ENCODE measurements at places on chromosomes 1 and 21. TPM values are rescaled to one million over a fixed set of nuclear protein-coding genes. Genes with fewer than 3 reads are reported as not detected.
A peak's percentile ranks its signal among the peaks of the same experiment; 100 is the strongest.

GRCh38 chr1:19360432-19360831 lies 48.3 kb downstream of the SLC66A1 start:
- no peaks in the 10 kb centered on the region for H3K27me3 ChIP-seq
- H3K36me3 ChIP-seq, result peaks cover 9% of the 10 kb centered on the region

AKT3 gene
- total RNA-seq, result 86.5 TPM

CELA2A gene
- not detected for total RNA-seq

- peaks cover 28% of the 10 kb centered on the region for H3K36me3 ChIP-seq
- H3K27ac ChIP-seq, result no peak overlapping the region
- no peak overlapping the region for H3K4me3 ChIP-seq
- no peak for DNase-seq
- H3K27me3 ChIP-seq, result no peaks in the 10 kb centered on the region
- H3K4me1 ChIP-seq, result no peaks in the 10 kb centered on the region
Measured at GRCh38 chr1:186420923-186421322, 40.0 kb downstream of the PDC start.

TBX15 gene
- total RNA-seq, result not detected

PLCH2 gene
- total RNA-seq, result 16.4 TPM

DNA sequence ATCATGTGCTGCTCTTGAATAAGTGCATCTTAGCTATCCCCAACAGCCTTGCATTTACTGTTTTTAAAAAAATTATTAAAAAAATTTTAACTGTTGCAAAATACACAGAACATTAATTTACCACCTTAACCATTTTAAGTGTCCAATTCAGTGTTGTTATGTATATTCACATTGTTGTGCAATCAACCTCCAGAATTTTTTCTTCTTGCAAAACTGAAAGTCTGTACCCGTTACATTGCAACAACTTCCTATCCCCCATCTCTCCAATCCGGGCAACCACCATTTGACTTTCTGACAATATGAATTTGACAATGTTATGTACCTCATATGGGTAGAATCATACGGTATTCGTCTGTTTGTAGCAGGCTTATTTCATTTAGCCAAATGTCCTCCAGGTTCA lies 83.1 kb downstream of the FMN2 start:
- DNase-seq, result no peak
- no peak overlapping the region for H3K27ac ChIP-seq
- H3K4me3 ChIP-seq, result no peak overlapping the region
- no peaks in the 10 kb centered on the region for H3K36me3 ChIP-seq

- H3K4me1 ChIP-seq, result peaks cover 78% of the 10 kb centered on the region
- no peaks in the 10 kb centered on the region for H3K27me3 ChIP-seq
Measured at GRCh38 chr1:84164161-84164560, 20.1 kb downstream of the PRKACB start.

- no peak for DNase-seq
- no peaks in the 10 kb centered on the region for H3K36me3 ChIP-seq
- no peak overlapping the region for H3K4me3 ChIP-seq
- H3K4me1 ChIP-seq, result no peaks in the 10 kb centered on the region
Measured at GRCh38 chr1:216119600-216119999, 303.6 kb downstream of the USH2A start.

DNA sequence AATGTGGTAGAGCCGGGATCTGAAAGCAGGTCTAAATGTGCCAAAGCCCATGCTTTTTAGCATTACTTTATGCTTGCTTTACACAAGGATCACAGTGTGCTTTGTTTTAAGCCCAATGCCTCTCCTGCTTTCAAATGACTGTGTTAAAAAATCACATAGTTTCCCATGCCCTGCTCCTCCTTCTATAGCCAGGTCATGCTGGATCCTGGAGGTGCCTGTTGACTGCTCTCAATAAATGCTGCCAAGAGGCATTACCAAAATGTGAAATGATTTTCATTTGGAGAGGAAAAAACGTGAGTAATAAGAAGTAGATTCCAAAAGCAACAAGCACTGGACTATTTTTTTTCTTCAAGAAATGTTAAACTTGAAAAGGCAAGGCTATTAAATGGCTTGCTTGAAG lies 420.7 kb upstream of the USP24 start:
- no peak for DNase-seq
- peaks cover 5% of the 10 kb centered on the region for H3K27me3 ChIP-seq
- H3K4me1 ChIP-seq, result peaks cover 2% of the 10 kb centered on the region
- H3K36me3 ChIP-seq, result no peaks in the 10 kb centered on the region
- no peak overlapping the region for H3K27ac ChIP-seq

GRCh38 chr1:185535621-185536020 lies 198.6 kb upstream of the HMCN1 start:
- no peak for DNase-seq
- H3K4me3 ChIP-seq, result no peak overlapping the region
- no peaks in the 10 kb centered on the region for H3K36me3 ChIP-seq
- no peaks in the 10 kb centered on the region for H3K27me3 ChIP-seq
- H3K27ac ChIP-seq, result no peak overlapping the region

GRCh38 chr1:2049718-2050431 lies at the start of gene PRKCZ:
PRKCZ (plus strand) TSS chr1:2050411; CDS start chr1:2050631, 220 bp downstream.
- peak; percentile 90 for DNase-seq
- H3K27ac ChIP-seq, result peak within 1 kb of the TSS; percentile 31
- H3K36me3 ChIP-seq, result no peaks in the 10 kb centered on the region
- peaks cover 3% of the 10 kb centered on the region for H3K27me3 ChIP-seq
- peak within 1 kb of the TSS; percentile 80 for H3K4me3 ChIP-seq

DNA sequence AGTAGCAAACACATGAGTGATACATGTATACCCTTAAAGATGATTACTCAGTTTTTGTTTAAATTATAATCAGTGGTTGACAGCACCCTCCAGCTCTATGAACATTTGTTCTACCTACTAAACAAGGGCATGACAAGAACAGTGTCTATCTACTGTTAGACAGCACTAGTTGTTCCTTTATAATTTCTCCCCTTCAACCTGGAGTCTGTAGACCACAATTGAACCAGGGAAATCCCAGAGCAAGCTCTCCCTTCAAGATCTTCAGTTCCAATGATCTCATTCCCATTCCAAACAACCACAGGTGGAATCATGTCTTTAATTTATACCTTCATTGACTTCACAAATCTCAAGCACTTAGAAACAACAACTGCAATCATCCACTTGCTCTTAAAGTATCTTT lies 216.1 kb downstream of the HHIPL2 start:
- H3K36me3 ChIP-seq, result no peaks in the 10 kb centered on the region
- H3K4me3 ChIP-seq, result no peak overlapping the region
- DNase-seq, result no peak
- no peaks in the 10 kb centered on the region for H3K27me3 ChIP-seq
- no peak overlapping the region for H3K27ac ChIP-seq
- no peaks in the 10 kb centered on the region for H3K4me1 ChIP-seq

- peaks cover 14% of the 10 kb centered on the region for H3K4me1 ChIP-seq
- H3K36me3 ChIP-seq, result peaks cover 5% of the 10 kb centered on the region
- DNase-seq, result peak; percentile 15
- H3K4me3 ChIP-seq, result no peak overlapping the region
- H3K27me3 ChIP-seq, result no peaks in the 10 kb centered on the region
- H3K27ac ChIP-seq, result no peak overlapping the region
Measured at GRCh38 chr1:165631342-165632151, 513 bp downstream of the MGST3 start.

- DNase-seq, result no peak
- H3K27me3 ChIP-seq, result no peaks in the 10 kb centered on the region
- peaks cover 10% of the 10 kb centered on the region for H3K4me1 ChIP-seq
- H3K4me3 ChIP-seq, result no peak overlapping the region
- H3K36me3 ChIP-seq, result no peaks in the 10 kb centered on the region
- H3K27ac ChIP-seq, result no peak overlapping the region
Measured at GRCh38 chr1:72286401-72286800, 4.1 kb upstream of the NEGR1 start.

DNA sequence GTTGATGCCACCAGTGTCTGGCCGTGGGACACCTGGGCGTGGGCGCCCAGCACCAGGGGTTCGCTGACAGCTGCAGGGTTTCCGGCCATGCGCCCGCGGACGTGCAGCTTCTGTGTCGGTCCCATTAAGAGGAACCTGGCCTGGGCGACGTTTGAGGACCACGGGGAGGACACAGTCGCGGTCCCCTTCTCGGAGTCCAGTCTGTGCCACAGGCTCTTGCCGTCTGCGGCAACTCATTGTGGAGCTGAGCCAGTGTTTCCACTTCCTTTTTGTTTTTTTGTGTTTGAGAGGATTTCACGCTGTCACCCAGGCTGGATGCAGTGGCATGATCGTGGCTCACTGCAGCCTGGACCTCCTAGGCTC lies 1.6 kb upstream of the C1orf159 start:
- peaks cover 6% of the 10 kb centered on the region for H3K4me1 ChIP-seq
- no peak for DNase-seq
- H3K4me3 ChIP-seq, result peak overlapping the region; percentile 61

GRCh38 chr1:223616586-223616985 lies 48.9 kb downstream of the CAPN8 start:
- no peaks in the 10 kb centered on the region for H3K4me1 ChIP-seq
- no peak overlapping the region for H3K27ac ChIP-seq
- no peaks in the 10 kb centered on the region for H3K36me3 ChIP-seq
- DNase-seq, result no peak
- no peak overlapping the region for H3K4me3 ChIP-seq

GRCh38 chr1:230701434-230701833 lies 12.5 kb downstream of the AGT start:
- no peak overlapping the region for H3K4me3 ChIP-seq
- DNase-seq, result no peak
- peaks cover 20% of the 10 kb centered on the region for H3K27me3 ChIP-seq

GRCh38 chr1:183635099-183635605 lies 431 bp downstream of the ARPC5 start:
- H3K36me3 ChIP-seq, result peaks cover 9% of the 10 kb centered on the region
- peaks cover 2% of the 10 kb centered on the region for H3K27me3 ChIP-seq
- H3K27ac ChIP-seq, result peak overlapping the region; percentile 99

MAP3K21 gene
- 1.0 TPM for total RNA-seq

DNA sequence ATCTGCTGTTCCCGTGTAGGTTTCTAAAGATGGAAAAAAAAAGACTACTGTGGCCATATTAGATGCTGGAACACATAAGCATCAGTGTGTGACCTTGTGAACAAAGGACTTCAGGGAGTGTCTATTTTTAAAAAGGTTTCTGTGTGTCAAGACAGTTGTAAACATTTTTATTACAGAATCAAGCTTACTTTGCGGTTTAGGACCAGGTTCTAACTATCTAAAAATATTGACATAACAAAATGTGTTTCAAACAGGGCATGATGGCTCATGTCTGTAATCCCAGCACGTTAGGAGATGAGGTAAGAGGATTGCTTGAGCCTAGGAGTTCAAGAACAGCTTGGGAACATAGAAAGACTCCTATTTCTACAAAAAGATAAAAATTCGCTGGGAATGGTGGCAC lies 7.1 kb upstream of the DDI2 start:
- no peaks in the 10 kb centered on the region for H3K4me1 ChIP-seq
- no peak overlapping the region for H3K27ac ChIP-seq

CRNN gene
- total RNA-seq, result not detected

DNA sequence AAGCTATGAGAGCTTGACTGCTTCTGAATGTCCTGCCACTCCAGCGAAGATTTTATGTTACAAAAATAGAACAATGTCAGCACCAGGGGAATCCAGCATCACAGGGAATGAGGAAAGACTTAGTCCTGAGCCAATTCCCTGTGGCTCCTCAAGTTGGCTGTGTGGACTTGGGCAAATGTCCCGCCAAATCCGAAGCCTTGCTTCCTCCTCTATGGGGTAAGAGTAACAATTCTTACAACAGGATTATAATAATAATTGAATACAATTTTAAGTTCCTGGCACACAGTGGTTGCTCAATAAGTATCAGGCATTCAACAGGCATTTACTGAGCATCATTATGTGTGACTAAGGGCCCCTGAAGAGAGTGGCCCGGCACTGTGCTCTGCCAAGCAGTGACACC lies 44.4 kb downstream of the STPG1 start:
- no peaks in the 10 kb centered on the region for H3K27me3 ChIP-seq
- DNase-seq, result no peak
- H3K36me3 ChIP-seq, result no peaks in the 10 kb centered on the region

GRCh38 chr1:180881806-180882509 lies 30.7 kb upstream of the KIAA1614 start:
- H3K27ac ChIP-seq, result no peak overlapping the region
- no peak for DNase-seq
- H3K4me1 ChIP-seq, result no peaks in the 10 kb centered on the region
- no peaks in the 10 kb centered on the region for H3K27me3 ChIP-seq
- H3K4me3 ChIP-seq, result no peak overlapping the region
- H3K36me3 ChIP-seq, result peaks cover 3% of the 10 kb centered on the region

DNA sequence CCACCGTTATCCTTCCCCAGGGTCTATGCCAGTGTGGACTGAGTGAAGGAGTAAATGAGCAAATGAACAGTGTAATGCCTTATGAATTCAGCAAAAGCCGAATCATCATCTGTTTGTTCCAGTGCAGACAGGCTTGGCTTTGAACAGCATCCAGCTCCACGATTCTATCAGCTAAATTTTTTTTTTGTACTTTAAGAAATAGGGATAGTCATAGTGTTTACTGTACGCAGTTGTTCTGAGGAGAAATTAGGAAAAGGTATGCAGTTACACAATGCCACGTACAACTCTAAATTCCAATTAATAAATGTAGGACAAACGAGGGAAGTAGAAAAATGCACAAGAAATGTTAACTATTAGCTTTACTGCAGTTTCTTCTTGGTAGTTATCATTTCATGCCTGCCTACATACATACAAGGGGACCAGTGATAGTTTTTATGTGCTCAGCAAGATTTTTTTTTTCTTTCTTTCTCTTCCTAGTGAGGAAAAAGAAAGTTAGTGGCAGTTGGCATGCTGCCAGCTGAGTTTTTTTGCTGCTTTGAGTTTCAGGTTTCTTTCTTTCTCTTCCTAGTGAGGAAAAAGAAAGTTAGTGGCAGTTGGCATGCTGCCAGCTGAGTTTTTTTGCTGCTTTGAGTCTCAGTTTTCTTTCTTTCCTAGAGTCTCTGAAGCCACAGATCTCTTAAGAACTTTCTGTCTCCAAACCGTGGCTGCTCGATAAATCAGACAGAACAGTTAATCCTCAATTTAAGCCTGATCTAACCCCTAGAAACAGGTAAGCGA lies at the start of gene IFI44L:
IFI44L (plus strand) TSS at position 646 of the 777 bp plus-strand sequence. CDS start 7,468 bp downstream, outside the sequence.
- H3K27ac ChIP-seq, result peak within 1 kb of the TSS; percentile 79
- DNase-seq, result peak; percentile 37
- no peaks in the 10 kb centered on the region for H3K27me3 ChIP-seq

GRCh38 chr1:93770640-93771039 lies 89.0 kb upstream of the BCAR3 start:
- H3K4me1 ChIP-seq, result peaks cover 18% of the 10 kb centered on the region
- H3K4me3 ChIP-seq, result no peak overlapping the region
- H3K27ac ChIP-seq, result no peak overlapping the region
- H3K27me3 ChIP-seq, result peaks cover 7% of the 10 kb centered on the region
- no peaks in the 10 kb centered on the region for H3K36me3 ChIP-seq

DNA sequence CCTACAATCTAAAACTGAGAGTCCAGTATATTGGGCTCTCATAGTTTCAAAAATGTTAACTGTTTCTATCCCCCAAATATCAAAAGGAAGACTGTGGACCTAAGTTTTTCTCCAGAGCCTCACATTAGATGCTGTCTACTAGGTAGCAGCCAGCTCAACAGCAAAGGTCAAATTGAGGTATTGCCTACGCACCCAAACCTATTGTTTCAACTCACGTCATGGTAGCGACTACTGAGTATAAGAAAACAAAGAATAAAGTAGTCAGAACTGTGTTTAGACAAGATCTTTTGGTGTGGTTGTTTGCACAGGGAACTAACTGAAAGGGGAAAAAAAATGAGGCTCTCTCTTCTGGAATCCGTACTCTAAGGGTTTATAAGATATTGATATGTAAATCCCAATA lies 173.2 kb downstream of the LBR start:
- no peak overlapping the region for H3K27ac ChIP-seq
- no peaks in the 10 kb centered on the region for H3K36me3 ChIP-seq
- peaks cover 26% of the 10 kb centered on the region for H3K27me3 ChIP-seq

- DNase-seq, result no peak
- H3K27me3 ChIP-seq, result no peaks in the 10 kb centered on the region
- H3K4me1 ChIP-seq, result peaks cover 45% of the 10 kb centered on the region
- peaks cover 8% of the 10 kb centered on the region for H3K36me3 ChIP-seq
- peak overlapping the region; percentile 26 for H3K27ac ChIP-seq
Measured at GRCh38 chr1:77783141-77783540, 3.7 kb downstream of the MIGA1 start.
